ENCODE measurements at places on chromosomes 2 and 18. TPM values are rescaled to one million over a fixed set of nuclear protein-coding genes. Genes with fewer than 3 reads are reported as not detected.

The RAMP1 gene
- 5.1 TPM for total RNA-seq

The BMP10 gene
- 0.24 TPM for total RNA-seq

- no peak for DNase-seq
Observed at GRCh38 chr2:165508927-165509326, 39.4 kb downstream of the CSRNP3 start.

DNA sequence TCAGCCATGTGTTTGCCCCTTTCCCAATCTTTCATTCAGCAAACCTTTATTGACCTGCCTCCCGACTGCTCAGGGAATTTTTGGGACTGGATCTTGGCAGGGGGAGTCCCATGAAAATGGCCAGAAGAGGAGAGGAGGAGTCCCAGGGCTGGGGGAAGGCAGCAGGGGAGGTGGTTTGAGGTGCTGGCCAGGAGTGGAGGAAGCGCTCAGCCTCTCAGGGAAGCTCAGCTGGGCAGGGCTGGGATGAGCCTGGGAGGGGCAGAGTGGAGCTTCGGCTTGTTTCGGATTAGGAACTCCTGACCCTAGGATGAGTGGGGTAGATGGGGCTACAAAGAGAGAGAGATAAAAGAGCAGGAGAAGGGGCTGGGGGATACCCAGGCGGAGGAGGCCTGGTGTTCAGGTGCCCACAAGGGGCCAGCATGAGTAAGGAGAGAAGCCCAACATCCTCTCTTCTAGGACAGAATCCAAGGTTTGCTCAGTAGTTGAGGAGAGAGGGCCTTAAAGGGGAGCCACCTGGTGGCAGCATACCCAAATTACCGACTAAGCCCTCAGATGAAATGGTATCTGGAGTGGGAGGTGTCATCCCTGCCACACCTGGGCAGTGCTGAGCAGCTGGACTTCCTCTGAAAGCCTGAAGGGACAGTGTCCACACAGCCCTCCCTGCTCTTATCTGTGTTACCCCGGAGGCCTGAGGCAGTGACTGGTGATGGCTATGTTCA lies 91.1 kb downstream of the INHBB start:
- no peak for DNase-seq

The PRSS56 gene
- total RNA-seq = not detected

The MRPS5 gene
- 51.9 TPM for total RNA-seq

DNA sequence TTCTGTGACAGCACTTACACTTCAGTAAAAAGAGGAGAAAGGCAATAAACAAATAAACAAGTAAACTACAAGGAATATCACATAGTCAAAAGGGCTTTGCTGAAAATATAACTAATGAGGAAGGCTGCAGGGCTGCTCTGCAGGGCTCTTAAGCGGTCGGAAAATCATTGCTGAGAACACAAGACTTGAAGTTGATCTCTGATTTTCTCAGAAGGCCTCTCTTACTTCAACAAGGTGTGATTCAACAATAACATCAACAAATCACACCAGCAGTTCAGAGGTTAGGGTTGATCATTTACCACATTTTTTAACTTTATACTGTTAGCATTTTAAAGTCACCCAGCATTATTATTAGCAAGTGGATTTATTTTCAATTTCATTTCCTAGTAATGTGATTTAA lies 215.6 kb downstream of the ARHGAP15 start:
- DNase-seq = no peak

DNA sequence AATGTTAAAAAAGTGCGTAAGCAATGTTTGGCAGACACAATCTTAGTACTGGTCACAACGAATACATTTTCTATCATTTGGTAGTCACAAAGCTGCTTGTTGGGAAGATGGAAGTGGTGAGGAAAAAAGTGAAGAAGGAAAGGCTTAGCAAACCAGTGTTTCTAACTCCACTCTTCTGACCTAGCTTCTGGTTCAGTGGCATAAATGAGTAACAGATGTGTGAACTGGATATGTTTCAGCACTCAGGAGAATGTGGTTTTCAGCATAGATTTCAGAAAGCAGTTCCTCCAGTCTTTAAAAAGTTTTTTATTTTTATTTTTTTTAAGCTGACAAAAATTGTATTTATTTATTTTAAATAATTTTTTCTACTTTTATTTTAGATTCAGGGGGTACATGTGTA lies 357.1 kb downstream of the CPS1 start:
- no peak for DNase-seq

DNA sequence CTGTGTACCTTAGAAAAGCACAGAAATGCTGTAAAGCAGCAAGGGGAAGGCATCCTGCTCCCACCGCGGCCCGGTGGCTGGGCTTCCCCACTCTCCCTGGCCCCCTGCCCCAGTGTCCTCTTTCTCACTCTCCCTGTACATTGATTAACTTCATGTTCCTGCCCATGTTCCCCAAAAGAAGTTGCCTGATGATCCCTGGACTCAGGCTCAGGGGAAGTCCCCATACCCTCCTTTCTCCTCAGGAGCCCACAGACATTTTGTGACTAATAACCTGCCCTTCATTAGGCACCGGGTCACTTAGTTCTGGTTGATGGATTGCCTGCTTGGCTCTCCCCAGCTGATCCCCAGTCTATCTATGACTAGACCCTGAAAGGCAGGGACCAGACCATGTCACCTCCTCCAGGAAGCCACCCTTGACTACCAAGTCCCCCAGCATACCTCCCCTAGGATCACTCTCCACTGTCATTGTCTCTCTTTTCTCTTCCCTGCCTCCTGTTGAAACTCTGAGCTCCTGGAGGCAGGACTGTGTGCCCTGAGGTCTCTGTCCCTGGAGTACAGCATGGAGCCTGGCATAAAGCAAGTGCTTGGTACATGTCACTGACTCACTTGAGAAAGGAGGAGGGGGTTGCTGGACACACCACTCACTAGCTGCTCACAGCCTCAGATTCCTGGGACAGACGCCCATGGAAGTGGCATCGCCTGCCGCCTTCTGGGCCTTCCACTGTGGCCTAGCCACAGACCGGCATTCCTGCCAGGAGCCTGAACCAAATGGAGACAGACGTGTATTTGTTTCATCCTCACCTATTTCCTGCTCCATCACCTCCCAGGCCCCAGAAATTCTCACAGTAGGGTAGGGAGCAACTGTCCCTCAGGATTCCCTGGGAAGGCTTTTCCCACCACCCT lies 13.5 kb downstream of the MALL start:
- DNase-seq = no peak

- DNase-seq = no peak
Observed at GRCh38 chr2:179129574-179130238, 79.8 kb upstream of the CCDC141 start.

DNA sequence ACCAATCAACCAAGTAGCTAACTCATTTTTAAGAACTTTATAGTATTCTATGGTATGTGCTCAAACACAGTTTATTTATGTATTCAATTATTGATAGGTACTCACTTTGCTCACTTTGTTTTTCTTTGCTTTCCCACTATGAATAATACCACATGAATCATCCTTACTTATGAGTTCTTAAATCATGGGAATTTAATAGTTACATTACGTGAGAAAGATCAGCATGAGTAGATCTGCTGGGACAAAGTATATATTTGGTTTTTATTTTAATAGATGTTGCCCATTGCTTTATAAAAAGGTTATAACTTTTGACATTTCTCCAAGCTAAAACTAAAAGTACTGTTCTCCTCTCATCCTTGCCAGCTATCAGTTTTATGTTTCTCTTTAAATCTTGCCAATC lies 390.7 kb downstream of the LRATD1 start:
- DNase-seq = no peak

The REG1B gene
- total RNA-seq = not detected

The EFHD1 gene
- 7.7 TPM for total RNA-seq

The SP140 gene
- 15.0 TPM for total RNA-seq

DNA sequence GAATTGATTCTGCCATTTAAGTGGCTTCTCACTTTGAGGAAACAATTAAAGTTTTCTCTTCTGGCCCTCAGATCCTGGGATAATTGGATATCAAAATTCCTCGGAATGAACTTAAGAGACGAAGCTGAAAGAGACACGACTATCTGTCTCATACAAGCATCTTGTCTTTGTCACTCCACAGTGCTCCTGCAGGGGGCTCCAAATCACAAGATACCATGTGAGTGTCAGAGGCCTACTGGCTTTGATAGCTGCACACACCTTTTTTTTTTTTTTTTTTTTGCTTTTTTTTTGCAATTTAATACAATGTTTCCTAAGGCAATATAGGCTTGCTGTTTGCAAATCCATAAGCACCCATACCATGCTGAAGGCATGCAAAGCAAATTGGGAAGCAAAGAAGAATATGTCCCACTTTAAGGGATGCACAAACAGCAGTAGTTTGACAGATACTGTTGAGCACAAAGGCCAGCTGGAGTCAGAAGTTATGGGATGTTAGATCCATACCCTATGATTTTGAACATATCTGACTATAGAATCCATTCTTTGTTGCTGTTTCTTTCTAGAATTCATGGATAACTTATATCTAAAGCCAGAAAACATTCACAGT lies 109.0 kb upstream of the CBLN2 start:
- DNase-seq = no peak

DNA sequence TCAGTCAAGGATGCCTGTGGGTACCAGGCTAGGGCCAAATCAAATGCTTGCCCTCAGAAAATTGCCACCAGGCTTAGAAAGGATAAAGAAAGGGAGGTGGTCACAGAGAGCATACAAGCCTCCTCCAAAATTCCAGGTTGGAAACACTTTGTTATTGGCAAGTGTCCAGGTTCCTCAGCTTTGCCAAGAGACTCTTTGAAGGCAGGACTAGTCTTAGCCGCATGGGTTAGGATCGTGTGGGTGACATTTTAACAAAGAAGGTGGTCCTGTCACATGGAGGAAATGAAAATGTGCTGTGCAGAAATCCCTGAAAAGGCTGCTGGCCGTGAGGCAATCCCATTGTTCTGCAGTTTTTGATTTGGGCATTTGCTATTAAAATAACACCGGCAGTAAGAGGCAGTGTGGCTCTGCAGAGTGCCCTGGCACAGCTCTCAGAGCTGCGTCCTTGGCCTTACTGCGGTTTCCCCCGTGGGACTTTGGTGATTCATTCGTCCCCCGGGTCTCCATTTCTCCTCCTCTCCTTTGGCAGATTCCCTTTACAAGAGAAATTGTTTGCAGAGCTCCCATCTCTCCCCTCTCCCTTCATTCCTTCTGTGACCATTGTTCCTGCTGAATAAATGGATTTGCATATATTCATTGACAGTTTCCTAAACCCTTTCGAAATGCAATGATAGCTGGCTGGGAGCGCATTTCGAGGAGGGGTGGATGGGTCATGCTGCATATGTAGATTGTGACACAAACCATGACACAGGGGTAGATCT lies 187.3 kb downstream of the VAPA start:
- DNase-seq = no peak

The TRIM54 gene
- not detected for total RNA-seq

- DNase-seq = no peak
Observed at GRCh38 chr2:40480073-40480472, 28.2 kb upstream of the SLC8A1 start.

The CAPN14 gene
- 0.15 TPM for total RNA-seq

The CNTNAP5 gene
- total RNA-seq = not detected

The PLEKHH2 gene
- total RNA-seq = 42.0 TPM

- DNase-seq = no peak
Observed at GRCh38 chr2:69087211-69087911, 74.4 kb downstream of the ANTXR1 start.

DNA sequence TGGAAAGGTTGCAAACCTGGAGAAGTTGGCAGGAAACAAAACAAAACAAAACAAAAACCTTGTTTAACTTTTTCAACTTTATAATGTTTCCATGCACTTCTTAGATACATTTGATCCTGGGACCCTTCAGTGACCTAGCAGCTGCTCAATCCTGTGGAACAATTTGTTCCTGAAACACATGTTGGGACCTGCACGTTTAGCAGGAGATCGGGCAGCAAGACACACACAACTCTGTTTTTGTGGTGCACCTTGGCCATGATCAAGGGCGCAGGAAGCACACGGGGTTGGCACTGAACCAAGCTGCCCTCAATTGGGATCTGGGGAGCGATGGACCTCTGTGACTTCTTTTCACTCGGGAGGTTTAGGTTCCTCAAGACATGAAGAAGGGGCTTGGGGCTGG lies 268.7 kb downstream of the LOXHD1 start:
- no peak for DNase-seq

- DNase-seq = no peak
Observed at GRCh38 chr2:239109041-239109927, 261.4 kb downstream of the TWIST2 start.

- DNase-seq = no peak
Observed at GRCh38 chr2:127143841-127144782, 37.2 kb upstream of the BIN1 start.

DNA sequence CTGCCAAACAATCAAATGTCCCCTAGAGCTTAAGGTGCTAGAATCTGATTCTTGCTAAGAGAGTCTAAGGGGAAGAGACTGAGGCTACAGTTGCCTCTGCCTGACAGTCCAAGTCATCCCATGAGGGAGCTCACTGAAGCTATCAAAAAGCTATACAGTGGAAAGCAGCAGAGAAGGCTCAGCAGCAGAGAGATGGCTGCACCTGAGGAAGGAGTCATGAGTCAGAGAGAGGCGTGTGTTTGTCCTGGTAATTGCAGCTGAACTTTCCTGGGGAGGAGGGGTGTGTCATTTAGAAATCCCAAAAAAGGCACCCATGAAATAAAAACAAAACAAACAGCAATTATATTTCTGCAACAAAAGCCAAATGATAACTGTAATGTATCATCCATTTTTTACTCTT lies 305.2 kb upstream of the UBE2E3 start:
- no peak for DNase-seq

GRCh38 chr2:36450466-36451196 lies 95.1 kb downstream of the CRIM1 start:
- DNase-seq = no peak

GRCh38 chr2:26619521-26619951 lies 21.6 kb downstream of the CIB4 start:
- no peak for DNase-seq

The SYT4 gene
- not detected for total RNA-seq

DNA sequence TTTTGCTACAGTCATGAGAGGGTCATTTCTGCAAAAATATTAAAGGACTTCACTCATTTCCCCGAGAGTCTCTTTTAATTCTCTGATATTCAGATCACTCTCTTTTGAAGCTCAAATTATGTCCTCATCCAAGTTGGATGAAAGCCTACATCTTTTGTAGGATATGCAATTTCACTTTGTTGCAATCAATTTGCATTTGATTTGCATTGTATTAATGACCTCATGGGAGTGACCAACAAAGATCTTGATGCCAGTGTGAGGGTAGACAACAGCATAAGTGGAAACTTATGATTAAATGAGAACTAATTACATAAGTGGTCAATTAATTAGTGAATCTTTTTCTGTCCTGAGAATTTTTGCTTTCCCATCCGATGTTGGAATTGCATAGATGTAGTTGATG lies 60.3 kb upstream of the UPP2 start:
- DNase-seq = no peak
